C1 segment of cervical spinal cord (tissue), 14 donors: ENCODE measurements at places on chromosomes 1 and 21.

- DNase-seq = no peak
These were observed 3.5 kb downstream of the HPCA start for GRCh38 chr1:32889731-32890278.

- DNase-seq = no peak
These were observed 39.5 kb upstream of the ATF3 start for GRCh38 chr1:212568978-212569537.

- DNase-seq = no peak
These were observed 20.0 kb downstream of the UBASH3A start for GRCh38 chr21:42423685-42424084.

GRCh38 chr1:30879126-30879786 is 29.3 kb downstream of the SDC3 start:
- DNase-seq = no peak

GRCh38 chr1:30418061-30418938 is 305.1 kb downstream of the MATN1 start:
- no peak for DNase-seq

- DNase-seq = no peak
These were observed 11.9 kb downstream of the STX6 start for GRCh38 chr1:181010789-181011188.
